ENCODE measurements at places on chromosomes 7 and 10.

GRCh38 chr10:110547139-110547761 lies 20.2 kb upstream of the SMC3 start:
- no peak for DNase-seq

GRCh38 chr10:427761-428519 lies 261.5 kb downstream of the DIP2C start:
- no peak for DNase-seq

- DNase-seq, result no peak
Observed at GRCh38 chr7:106887421-106887820, 22.3 kb downstream of the PIK3CG start.

- no peak for DNase-seq
Observed at GRCh38 chr10:95706990-95707389, 13.3 kb upstream of the TCTN3 start.

DNA sequence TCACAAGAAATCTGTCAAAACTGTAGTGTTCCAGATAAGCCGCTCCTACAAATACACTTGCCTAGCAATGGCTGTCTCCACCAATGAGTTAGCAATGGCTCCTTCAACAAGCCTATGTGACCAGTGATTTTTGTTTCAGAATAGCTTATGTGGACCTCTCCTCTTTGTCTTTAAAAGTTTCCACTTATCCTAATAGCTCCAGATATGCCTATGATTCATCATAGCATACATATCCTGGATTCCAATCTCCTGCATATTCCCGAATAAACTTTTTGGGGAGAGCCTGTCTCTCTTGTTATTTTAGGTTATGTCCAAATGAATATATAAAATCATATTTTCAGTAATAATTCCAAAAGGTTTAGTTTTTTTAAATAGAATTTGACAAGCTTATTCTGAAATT lies 510.6 kb downstream of the ARL4A start:
- no peak for DNase-seq

DNA sequence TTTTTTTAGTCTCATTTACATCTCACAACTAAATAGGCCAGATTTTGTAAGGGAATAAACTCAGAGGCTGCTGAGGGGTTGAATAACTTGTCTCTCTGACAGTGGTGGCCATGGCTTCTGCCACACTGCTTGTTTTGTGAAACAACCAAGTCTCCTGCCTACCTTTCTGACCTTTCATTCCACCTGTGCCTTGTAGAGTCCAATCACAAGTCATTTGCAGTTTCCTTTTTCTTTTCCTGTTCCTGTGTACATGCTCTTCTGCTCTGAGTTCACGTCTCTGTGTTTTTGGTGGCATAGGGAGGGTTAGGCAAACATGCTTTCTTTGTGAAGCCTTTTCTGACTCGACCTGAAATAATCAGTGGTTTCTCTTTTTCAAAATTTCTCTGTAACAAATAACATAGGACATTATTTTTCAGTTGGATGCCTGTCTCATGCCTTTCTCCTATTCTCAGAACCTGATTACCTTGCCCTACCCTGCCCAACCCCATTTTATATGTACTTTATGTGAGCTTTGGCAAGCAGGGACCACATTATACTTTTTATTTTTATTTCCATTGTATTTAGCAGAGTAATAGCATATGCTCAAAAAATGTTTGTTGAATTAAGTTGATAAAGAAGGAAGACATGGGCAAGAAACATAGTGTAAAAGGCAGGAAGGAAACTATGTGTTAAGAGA lies 81.7 kb downstream of the HDAC9 start:
- no peak for DNase-seq

GRCh38 chr7:74656441-74656836 lies 1.1 kb upstream of the GTF2I start:
- DNase-seq, result no peak

DNA sequence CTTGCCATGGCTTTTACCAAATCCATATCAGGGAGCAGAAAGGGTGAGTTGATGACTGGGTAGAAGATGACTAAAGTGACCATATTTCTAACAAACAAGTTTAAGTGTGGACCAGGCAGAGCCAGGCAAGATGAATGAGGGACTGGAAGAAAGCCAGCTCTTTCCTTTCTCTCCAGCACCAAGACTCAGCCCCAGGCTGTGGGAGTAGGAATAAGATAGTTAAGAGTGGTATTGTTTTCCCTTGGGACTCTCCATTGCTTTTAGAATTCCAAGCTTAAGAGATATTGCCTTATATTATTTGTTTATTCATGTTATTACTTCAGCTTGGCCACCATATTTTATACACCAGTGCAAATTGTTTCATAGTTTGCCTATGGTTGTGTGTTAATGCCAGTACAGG lies 28.8 kb upstream of the TSPAN33 start:
- no peak for DNase-seq

DNA sequence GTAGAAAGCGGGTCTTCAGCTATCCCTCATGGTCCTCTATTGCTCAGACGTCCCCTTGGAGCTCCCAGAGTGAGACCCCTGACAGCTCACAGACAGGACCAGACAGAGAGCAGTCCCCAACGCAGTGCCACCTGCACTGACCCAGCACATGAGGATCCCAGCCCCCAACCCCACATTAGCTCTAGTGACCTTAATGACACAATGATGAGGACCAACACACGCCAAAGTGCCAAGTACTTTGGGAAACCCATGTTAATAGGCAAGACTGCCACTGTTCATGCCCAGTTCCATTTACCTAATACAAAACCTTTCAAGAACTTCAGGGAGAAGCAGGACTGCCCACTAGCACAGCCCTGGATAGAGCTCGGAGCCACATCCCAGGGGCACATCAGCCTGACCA lies 5.7 kb upstream of the GRB10 start:
- DNase-seq, result no peak

DNA sequence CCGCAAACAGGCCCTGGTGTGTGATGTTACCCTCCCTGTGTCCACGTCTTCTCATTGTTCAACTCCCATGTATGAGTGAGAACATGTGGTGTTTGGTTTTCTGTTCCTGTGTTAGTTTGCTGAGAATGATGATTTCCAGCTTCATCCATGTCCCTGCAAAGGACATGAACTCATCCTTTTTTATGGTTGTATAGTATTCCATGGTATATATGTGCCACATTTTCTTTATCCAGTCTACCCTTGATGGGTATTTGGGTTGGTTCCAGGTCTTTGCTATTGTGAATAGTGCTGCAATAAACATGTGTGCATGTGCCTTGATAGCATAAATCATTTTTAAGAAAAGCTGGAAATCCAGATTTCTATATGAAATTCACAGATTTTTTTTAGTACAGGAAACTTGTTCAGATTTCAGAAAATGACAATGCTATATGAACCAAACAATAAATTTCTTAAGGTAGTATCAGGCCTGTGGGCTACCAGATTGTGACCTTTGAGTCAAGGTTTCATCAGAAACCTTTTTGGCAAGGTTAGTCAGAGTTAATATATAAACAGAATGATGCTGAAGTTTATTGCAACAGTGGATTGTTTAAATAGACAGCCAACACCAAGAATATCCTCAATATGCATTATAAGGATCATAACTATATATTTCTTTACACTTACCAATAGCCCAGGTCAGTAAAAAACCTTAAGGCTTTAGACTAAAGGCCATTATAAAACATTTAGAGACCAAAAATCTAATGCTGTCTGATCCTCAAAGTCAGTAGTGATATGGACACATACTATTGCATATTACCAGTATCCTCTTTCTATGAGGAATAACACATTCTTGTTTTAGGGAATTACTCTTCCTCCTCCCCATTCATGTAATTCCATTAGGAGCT lies 68.7 kb upstream of the PAPSS2 start:
- DNase-seq, result no peak

GRCh38 chr10:106053061-106053460 lies 1111.4 kb downstream of the SORCS1 start:
- no peak for DNase-seq

DNA sequence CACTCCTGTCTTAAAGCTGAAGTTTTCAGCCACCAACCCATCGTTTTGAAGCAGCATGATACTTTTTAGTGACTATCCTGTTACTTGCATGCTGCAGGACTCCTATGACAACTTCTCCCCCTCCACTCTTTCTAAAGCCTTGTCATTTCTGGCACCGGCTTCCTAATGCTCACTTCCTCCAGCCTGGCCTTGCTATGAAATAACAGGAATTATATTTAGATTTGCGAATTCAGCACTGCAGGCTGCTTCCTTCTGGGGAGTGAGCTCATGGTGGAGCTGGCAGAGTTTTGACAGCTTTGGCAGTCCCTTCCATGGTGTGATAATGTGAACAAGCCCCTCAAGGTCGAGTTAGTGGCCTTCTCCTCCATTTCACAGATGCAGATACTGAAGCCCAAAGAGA lies 13.4 kb downstream of the BLNK start:
- DNase-seq, result no peak

- no peak for DNase-seq
Observed at GRCh38 chr7:124460555-124460954, 305.0 kb downstream of the GPR37 start.

DNA sequence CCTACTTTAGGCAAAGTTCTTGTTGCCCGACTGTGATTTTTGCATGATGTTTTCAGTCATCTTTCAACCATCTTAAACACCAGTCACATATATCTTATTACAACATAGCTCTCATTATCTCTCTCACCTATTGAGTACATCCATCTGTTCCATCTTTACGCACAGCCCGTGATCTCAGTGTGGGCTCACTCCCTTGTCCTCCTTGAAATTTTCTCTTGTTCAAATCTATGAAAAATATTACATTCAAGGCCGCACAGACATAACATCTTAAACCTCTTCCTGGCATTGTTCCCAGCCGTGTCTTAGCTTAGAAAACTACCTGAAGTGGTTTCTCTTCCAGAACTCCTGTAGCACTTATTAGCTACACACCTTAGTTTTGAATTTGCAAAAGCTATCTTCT lies 32.6 kb downstream of the NET1 start:
- no peak for DNase-seq

DNA sequence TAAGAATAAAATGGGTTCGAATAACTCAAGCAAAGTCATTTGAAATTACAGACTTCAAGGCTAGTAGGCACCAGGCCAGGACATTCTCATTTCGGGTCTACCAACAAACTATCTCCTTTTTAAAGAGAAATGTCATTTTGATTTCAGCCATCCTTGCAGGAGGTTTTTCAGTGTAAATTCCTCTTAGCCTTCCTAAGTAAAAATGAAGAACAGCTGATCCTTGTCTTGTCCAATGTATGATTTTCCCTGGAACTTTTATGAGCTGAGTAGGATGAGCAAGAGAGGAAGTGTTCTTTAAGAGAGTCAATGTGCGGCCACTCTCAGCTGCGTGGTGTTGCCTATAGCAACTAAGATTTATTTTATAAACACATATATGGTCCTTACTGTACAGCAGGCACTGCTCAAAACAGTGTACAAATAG lies 110.1 kb downstream of the PLCE1 start:
- DNase-seq, result no peak

DNA sequence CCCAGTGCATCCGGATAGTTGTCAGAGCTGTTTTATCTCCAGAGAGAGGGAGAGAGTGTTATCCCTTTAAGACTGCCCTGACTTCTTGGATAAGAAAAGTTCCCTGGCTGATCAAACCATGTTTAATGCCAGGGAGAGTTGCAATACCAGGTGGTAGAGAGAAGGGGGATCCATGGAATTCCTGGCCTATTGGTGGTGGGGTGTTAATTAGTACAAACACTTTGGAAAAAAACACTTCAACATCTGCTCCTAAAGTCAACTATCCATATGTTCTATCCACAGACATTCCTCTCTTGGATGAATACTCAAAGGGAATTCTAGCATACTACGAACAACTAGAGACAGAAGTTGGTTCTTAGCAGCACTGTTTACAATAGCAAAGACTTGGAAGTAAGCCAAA lies 307.2 kb downstream of the TCERG1L start:
- DNase-seq, result no peak

DNA sequence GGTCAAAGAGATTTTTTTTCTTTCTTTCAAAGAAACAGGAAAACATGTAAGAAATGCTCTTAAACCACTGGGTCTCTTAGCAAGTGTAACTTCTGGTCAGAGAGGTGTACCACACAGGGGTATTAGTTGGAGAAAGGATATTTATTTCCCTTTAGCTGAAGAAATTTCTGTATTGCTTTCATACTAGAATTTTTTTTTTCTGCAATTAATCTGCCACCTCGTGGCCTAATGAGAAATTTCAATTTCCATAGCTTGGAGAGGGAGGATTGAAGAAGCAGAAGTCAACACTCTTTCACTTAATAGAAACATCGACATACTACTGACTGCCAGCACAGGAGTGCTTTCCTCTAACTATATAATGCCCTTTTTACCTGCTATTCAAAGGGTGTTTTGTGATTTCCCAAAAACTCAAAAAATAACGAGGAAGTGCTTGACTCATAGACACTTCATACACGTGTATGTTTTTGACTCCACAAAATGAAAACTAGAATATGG lies 177.6 kb upstream of the NAMPT start:
- no peak for DNase-seq

- no peak for DNase-seq
Observed at GRCh38 chr10:3274414-3274813, 101.8 kb upstream of the PITRM1 start.

GRCh38 chr7:47461161-47461560 lies 120.8 kb downstream of the TNS3 start:
- no peak for DNase-seq

- DNase-seq, result no peak
Observed at GRCh38 chr10:114543456-114543855, 114.6 kb downstream of the ABLIM1 start.

- DNase-seq, result no peak
Observed at GRCh38 chr10:49287689-49288340, 11.2 kb upstream of the C10orf71 start.

GRCh38 chr10:126749015-126749655 lies 78.6 kb upstream of the C10orf90 start:
- DNase-seq, result peak; percentile 73

GRCh38 chr7:155775691-155776090 lies 36.6 kb downstream of the SHH start:
- DNase-seq, result no peak

DNA sequence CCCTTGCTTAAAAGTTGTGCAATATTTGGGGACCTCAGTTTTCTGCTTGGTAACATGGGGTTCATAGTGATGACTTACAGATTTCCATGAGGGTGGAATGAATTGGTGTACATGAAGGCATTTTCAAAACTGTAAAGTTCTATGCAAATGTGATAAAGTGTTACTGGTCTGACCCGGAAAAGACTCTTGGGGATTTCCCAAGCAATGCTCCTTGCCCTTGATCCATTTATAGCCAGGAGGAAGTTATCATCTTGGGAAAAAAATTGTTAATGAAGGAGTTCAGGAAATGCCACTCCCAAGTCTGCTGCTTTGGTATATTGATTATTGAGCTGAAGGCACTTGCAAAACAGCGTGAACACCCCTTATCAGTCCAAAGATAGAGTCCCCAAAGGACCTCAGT lies 96.3 kb upstream of the ZPBP start:
- DNase-seq, result no peak

- no peak for DNase-seq
Observed at GRCh38 chr7:128025380-128025779, 5.9 kb downstream of the LRRC4 start.

DNA sequence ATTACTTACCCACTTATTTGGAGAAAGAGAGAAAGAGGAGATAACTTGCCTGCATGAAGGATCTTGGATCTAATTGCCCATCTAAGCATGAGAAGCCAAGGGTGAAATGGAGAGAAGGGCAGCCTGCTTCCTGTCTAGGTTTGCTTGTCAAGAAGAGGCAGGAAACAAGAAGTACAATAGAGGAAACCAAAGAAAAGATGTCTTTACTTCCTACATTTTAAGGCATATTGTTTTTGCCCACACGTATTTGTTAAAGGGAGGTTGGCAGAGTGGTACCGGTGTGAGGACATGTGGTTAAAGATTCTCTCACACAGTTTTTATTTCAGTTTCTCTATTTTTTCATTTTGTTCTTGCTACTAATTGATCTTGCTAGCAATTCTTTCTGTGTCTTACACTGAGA lies 6.0 kb upstream of the TAS2R38 start:
- no peak for DNase-seq
